Fibroblast of upper back skin (primary cell): ENCODE measurements at places on chromosomes 5 and 9.
A peak's percentile ranks its signal among the peaks of the same experiment; 100 is the strongest.

DNA sequence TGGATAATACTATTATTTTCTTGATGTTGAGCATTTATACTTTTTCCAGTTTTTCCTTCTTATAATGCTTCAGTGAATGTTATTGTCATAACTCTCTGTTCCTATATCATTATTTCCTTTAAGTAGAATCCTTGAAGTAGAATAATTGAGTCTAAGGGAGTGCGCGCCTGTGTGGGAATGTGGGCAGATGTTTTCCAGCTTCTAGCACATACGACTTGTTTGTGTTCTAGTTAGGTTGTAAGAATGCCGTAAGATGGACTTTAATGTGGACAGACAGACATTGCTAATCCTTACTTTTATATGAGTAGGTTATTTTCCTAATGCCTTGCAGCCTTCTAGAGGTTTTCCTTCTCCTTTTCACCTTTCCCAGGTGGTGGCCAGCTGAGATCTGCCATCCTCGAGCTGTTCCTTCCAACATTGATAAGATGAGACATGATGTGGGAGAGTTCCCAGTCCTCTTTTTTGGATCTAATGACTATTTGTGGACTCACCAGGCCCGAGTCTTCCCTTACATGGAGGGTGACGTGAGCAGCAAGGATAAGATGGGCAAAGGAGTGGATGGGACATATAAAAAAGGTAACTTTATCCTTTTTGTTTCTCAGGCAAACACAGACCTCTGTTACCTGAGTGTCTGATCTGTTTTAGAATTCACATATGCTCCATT lies 34.2 kb downstream of the RAB24 start:
- DNase-seq, result no peak

DNA sequence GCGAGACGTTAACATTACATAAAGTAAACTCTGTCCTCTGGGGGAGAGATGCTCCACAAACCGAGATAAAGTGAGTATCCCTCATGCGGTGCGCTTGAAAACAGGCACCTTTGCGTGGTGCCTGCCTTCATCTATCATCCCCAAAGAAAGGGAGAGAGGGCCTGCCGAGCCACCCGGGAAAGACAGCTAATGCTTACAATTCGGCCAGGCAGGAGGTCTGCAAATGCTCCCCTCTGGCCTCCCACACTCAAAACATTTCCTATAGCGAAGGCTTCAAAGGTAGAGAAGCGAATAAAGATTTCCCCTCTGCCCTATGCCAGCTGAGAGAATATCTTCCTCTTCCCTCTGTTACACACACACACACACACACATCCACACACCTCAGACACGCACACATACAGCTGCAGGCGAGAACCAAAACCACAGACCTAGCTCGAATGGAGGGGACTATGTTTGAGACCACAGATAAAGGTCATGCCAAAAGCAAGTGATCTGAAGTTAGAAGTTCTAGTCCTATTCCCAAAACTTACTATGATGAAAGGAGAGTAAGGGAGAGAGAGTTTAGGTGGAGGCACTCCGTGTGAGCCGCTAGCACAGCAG lies 132.8 kb downstream of the CRB2 start:
- no peak for DNase-seq

- DNase-seq, result no peak
Observed at GRCh38 chr9:133366435-133366834, 9.4 kb downstream of the SURF4 start.

DNA sequence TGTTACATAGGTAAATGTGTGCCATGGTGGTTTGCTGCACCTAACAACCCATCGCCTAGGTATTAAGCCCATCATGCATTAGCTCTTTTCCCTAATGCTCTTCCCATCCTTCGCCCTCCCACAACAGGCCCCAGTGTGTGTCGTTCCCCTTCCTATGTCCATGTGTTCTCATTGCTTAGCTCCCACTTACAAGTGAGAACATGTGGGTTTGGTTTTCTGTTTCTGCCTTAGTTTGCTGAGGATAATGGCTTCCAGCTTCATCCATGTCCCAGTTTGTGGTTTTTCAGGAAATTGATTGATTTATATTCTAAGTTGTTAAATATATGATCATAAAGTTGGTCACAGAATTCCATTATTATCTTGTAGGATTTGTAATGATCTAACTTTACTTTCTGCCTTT lies 85.3 kb upstream of the CAST start:
- DNase-seq, result peak; percentile 55

GRCh38 chr9:87441251-87441650 lies 56.4 kb upstream of the DAPK1 start:
- peak; percentile 14 for DNase-seq

GRCh38 chr5:131649161-131649560 lies 14.1 kb upstream of the RAPGEF6 start:
- peak; percentile 70 for DNase-seq

DNA sequence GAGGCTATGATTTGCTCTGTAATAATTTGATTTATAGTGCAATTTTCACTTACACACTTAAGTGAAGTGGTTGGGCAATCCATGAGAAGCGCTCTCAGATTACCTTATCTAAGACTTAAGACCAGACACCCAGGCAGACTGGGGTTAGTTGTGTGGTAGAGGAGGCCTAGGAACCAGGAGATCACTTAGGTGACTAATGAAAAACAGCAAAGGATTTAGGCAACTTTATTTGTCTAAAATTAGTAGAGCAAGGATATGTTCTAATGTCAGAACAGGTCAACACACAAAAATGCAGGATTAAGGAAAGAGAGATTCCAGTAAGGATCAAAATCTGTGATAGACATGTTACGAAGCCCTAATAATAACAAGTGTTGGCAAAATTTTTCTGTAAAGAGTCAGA lies 913.8 kb downstream of the TLE1 start:
- peak; percentile 56 for DNase-seq

- no peak for DNase-seq
Observed at GRCh38 chr9:61666310-61666709, 476.5 kb downstream of the SPATA31A7 start.

- no peak for DNase-seq
Observed at GRCh38 chr5:80191991-80192398, 63.9 kb downstream of the SERINC5 start.

DNA sequence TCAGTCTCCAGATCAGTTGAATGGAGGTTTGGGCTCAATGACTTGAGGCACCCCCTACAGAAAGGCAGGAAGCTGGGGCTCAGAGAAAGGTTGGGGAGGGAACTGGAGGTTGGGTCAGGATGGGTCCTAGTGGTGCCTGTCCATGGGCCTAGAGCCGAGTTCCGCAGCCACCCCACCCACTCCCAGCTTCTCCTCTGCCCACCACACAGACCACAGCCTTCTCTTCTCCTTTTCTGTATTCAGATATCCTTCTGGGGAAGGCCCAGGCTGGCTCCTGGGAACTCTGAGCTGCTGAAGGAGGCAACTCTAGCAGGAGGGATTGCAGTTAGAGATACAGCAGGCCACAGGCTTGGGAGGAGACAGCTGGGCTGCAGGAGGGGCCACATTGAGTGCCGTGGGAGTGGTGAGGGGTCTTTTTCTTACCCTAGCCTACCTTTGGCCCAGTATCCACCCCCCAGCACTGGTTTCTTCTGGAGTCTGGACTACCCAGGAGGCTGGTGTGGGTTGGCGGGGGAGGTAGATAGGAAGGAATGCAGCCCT lies 15.4 kb upstream of the PTGS1 start:
- DNase-seq, result no peak

DNA sequence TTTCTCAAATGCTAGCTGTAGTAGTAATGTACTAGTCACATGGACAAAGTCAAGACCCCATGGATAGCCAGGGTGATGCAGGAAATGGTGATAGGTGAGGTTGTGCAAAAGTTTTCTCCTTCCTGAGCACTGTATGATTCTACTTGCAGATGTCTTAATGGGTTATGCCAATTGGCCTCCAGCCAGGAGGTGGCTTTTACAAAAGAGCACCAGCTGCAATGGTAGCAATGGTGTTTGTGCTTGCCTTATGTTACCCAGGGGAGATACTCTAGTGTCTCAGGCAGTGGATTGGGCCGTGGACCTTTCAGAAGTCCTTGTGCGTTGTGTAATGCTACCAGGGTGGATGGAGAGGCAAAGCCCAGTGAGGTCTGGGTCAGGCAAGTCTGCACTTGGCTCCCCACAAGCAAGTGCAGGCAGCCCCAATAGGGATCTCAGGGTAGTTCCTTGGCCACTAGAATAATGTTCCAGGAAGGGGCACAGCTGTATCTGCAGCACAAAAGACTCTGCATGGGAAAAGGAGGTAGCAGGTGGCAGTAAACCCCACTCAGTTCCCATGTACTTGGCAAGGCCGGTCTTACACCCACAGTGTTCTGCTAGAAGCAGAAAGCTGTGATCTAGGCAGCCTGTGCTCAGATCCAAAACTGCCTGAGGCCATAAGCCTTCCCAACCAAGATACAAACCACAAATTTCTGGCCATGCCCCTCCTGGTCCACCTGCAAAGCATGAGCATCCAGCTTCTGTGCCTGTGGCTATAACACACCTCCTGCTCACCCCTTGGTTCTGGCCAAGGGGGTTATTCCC lies 46.4 kb upstream of the EDIL3 start:
- no peak for DNase-seq

- DNase-seq, result no peak
Observed at GRCh38 chr5:81553567-81554212, 159.8 kb upstream of the ACOT12 start.

DNA sequence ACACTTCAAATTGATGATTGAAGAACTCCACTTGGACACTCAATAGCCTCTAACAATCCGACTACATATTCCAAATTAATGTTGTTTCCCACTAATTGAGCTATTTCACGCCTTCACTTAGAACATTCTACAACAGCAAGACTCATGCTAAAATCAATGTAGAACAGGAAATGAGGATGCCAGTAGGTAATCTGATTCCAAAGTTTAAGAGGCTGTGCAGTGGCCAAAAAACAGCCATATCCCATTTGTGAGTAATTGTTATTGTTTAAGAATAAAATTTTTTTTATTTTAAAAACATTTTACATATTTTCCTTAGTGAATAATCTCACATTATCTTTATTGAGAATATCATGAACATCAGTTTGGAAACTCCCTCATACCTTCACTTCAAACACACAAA lies 35.7 kb upstream of the GHR start:
- no peak for DNase-seq

DNA sequence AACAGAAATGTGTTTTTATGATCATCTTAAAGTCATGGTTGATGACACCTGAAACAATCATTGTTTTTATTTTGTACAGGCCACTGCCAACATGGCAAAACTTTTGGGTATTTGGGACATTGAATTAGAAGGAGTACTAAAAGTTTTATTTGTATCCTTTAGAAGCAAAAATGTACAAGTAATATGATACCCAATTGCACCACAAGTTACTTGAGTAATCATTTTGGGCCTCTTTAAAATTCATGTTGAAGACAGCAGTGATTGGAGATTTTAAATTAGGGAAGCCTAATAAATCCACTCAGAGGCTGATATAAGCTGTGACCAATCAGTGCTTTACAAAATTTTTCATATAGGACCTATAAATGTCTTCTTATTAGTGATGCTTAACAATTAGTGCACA lies 212.9 kb downstream of the MARCHF11 start:
- DNase-seq, result no peak

DNA sequence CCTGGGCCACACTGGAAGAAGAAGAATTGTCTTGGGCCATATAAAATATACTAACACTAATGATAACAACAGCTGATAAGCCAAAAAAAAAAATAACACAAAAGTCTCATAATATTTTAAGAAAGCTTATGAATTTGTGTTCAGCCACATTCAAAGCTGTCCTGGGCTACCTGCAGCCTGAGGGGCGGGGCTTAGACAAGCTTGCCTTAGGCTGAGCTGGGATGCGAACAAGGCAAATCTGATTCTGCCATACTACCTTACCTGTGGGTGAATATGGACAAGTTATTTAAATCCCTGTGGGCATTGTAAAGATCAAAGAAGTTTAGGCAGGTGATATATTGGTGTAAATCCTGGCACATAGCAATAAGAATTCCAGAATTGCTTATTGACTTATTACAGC lies 212.3 kb upstream of the ATP10B start:
- DNase-seq, result no peak

- no peak for DNase-seq
Observed at GRCh38 chr9:106146066-106146840, 451.9 kb downstream of the TMEM38B start.

DNA sequence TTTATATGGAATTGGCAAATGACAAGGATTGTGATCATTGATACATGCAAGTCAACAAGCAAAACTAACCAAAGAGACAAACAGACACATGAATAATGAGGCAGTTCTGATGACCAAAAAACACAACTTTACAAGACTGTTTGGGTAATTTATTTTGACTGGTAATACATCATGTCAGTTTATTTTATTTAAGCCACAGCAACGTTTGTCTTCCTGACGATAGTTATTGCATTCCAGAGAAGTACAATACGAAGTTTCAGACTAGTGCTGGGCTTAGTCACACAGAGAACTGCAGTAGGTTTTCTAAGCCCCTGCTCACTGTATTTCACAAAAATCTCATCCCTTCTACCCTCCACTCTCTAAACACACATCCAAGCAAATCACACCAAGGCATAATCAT lies 514.2 kb downstream of the RAB3C start:
- DNase-seq, result peak; percentile 68

GRCh38 chr5:104295991-104296390 lies 733.4 kb upstream of the NUDT12 start:
- DNase-seq, result no peak
